ENCODE measurements at places on chromosomes 5 and 9.

DNA sequence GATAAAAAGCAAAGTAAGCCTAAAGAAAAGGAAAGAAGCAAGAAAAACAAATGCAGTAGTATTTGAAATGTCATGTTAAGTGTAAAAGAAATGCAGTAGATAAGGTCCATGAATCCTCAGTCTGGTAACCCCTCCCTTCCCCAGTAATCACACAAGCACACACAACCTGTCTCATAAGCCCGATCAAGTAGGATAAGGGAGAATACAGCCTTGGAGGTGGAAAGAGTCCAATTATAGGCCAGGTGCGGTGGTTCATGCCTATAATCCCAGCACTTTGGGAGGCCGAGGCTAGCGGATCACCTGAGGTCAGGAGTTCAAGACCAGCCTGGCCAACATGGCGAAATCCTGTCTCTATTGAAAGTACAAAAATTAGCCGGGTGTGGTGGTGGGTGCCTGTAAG lies 117.9 kb downstream of the GADD45G start:
- DNase-seq, result no peak

DNA sequence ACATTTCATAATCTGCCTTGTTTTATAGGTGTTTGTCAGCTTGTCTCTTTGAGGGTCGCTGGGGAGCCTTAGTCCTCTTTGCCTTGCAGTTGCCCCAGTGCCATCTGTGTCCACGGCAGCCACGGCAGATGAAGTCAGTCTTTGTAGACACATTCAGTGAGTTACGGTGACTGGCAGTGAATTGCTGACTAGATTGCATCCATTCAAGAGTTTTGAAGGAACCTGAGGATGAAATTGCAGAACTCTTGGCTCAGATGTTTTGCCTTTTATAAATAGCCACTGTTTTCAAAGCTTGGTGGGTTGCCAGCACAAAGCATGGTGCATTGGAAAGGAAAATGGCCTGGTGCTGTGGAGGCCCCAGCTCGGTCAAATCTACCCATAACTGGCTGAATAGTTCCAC lies 125.6 kb downstream of the TRIO start:
- DNase-seq, result no peak

- no peak for DNase-seq
These were observed 53.9 kb upstream of the TUT7 start for GRCh38 chr9:86408121-86408520.

DNA sequence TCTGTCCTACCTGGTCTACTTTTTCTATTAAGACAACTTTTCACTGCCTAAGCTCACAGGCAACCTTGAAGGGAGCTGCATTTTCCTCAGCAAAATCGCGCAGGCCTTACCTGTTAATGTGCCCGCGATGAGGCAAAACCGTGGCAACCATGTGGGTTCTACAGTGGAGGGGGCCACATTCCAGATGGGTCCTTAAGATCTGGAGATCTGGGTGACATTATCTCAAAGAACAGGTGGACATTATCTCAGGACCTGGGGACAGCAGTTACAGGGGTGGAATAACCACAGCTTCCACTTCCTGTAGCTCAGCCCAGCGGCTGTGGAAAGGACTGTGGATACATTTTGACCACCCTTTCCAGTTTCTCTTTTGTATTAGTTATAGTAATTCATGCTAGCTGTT lies 112.8 kb upstream of the PTCH1 start:
- DNase-seq, result no peak

DNA sequence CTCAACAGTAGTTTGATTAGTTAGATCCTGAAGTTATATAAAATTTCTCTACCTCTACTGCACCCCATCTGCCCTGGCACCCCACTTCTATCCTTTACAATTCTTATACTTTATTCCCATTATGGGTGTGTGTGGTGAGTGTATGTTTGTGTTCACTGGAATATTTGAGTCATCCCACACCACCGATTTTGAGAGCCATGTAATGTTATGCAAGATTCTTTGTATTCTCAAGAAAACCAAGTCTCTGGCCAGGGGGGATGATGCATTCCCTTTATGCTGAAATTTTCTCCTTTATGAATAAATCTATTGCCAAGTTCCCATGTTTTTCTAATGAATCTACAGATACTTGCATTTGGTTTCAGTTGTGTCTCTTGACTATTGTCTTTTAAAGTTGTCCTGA lies 266.8 kb downstream of the ARHGEF28 start:
- peak; percentile 83 for DNase-seq

- no peak for DNase-seq
These were observed 125.2 kb downstream of the SLIT3 start for GRCh38 chr5:169175733-169176132.

- DNase-seq, result no peak
These were observed 88.1 kb upstream of the TLE1 start for GRCh38 chr9:81777482-81777881.

- no peak for DNase-seq
These were observed 105.6 kb downstream of the VCAN start for GRCh38 chr5:83577036-83577636.

DNA sequence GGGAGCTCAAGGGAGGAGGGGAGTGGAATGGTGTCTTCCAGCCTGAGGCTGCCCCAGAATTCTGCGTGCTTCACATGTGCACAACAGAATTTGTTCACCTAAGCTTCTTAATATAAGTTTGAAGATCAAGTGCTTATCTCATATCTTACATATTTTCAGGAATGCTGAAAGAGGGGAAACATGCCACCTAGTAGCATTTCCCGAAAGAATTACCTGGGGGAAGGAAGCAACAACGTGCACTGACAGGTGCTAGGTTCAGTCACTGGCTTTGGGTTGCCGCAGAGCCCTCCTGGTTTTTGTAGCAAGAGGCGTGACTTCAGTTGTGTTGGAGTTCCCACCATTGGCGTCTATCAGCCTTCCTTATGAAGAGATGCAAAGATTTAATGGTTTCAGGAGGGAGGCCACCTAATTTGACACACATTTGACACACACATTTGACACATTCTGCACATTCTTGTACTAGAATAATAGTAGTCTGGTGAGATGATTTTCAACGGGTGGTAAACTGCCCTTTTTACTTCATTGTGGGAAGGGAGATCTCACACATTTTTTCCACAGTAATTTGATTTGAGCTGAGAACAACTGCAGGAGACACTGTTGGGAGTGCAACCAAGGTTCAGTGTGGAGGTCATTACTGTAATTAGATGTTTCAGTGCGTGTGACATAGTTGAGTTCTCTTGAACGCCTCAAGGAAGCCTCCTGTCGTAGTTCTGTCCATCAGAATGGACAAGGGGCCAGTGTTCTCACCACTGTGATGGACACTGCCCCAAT lies 481.3 kb downstream of the CCDC171 start:
- DNase-seq, result no peak

GRCh38 chr5:133373121-133373870 lies 239.0 kb downstream of the FSTL4 start:
- no peak for DNase-seq

DNA sequence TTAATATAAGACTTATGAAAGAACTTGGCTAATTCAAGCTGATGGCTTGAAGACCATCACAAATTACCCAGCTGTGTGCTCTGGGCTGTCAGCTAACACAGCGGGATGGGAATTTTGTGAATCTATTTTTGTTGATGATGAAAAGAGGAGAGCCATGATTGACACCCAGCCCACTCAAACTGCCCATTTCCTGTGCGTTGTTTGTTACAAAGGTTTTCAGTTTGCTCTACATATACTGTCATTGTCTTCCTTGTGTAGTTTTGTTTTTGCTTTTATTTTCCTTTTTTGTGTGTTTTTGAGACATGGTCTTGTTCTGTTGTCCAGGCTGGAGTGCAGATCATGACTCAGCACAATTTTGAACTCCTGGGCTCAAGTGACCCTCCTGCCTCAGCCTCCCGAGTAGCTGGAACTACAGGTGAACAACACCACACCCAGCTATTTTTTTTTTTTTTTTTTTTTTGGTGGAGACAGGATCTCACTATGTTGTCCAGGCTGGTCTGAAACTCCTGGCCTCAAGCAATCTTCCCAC lies 400.3 kb downstream of the ICE1 start:
- DNase-seq, result no peak

GRCh38 chr9:109742776-109743348 lies 37.1 kb upstream of the PALM2AKAP2 start:
- no peak for DNase-seq

DNA sequence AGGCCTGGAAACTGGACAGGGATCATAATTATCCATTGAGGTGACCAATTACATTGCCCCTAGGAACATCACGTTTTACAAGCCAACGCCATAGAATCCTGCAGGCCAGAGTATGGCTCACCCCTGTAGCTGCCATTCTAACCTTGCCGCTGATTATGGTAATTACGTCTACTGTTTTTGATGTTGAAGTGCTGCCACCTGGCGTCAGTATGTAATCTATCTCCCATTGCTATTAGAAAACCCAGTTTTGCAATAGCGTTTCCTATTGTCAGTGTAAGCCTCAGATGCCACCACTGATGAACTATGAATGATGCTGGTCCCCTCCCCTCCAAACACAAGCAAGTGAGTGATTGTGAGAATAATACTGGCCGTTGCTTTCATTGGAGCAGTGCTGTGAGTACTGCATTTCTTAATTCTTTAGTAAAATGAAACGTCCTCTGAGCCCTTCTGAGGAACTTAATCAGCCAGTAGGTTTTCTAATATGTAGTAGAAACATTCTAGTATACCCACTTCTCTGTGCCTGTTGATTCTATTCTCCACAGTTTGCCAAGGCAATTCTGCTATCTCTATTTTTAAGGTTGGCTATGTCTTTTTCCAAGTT lies 100.5 kb upstream of the NMUR2 start:
- DNase-seq, result peak; percentile 1

DNA sequence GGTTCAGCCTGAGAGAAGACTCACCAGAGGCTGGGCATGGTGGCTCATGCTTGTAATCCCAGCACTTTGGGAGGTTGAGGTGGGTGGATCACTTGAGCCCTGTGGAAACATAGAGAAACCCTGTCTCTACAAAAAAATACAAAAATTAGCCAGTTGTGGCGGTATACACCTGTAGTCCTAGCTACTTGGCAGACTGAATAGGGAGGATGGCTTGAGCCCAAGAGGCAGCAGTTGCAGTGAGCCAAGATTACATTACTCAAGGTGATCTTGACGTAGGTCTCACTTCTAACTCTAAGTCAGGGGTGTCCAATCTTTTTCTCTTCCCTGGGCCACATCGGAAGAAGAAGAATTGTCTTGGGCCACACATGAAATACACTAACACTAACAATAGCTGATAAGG lies 16.2 kb upstream of the ATP6V1G1 start:
- DNase-seq, result no peak

DNA sequence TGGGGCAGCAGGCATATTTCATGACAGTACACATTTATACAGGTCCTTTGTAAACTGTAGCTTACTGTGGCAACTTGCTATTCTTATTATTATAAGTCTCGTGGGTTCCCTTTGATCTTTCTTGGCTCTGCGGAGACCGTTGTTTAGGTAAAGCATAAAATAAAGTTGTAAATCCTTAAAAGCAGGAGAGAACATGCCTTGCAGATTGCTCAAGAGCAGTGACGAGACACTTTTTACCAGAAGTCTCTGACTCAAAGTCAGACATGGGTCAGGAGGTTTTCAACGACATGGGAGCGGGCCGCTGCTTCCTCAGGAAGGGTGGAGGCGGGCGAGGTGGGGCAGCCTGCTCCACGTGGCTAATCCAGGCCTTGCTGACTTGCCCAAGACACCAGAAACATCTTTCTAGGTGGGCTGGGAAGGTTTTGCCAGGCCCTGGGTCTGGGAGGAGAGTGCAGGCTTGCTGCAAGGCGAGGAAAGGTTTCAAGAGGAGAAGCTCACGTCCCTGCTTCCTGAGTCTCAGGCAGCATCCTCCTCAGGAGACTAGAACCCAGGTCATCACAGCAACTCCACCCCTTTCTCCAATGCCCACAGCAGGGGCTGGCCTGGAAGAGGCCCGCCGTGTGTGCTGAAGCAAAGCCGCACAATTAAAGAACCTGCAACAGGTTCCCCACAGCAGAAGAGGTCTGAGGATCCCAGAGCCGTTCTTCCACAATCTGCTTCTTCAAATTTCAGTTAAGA lies 6.5 kb downstream of the TBC1D2 start:
- no peak for DNase-seq

DNA sequence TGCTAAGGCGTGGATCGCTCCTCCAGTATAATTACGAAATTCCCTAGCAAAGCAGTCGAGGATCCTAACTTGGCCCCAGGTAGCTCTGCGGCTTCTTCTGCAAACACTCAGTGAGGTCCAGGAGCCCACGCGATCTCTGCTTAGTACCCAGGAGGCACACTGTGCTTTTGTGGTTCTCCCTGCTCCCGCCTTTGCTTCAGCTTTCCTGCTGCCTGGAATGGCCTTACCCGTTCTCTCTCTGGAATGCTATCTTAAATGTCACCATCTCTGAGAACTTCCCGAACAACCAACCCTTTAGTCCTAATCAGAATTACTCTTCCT lies 639 bp downstream of the INVS start:
- no peak for DNase-seq

DNA sequence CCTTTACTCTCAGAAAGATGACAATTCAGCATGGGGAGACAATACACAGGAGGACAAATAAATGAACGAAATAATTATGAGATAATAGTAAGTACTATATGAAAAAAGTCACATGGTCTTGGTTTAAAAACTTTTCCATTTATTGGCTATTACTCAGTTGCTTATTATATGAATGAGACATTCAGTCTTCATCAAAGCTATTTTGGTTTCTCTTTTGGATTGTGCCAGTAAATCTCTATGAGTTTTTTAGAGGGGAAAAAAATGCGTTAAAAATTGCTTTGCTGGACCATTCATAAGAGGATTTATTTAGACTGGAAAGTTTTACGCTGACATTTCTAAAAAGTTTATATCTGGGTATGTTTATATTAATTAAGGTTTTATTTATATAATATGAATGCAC lies 137.7 kb downstream of the AOPEP start:
- DNase-seq, result no peak

DNA sequence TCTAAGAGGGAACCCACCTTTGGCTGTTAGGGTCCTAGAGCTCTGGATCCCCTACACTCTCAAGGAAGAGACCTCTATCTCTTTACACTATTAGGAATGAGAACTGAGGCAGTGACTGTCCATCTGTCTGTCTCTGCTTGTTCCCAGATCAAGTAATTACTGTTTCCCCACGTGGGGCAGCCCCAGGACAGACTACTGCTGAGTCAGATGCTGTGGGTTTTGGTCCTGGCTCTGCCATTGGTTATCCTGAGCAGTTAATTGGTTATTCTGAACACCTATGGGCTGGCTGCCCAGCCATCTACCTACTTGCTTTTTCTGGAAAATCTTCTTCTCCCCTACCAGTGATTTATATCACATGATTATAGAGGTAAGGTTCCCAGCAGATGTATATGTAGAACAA lies 33.3 kb downstream of the FBXO10 start:
- no peak for DNase-seq

DNA sequence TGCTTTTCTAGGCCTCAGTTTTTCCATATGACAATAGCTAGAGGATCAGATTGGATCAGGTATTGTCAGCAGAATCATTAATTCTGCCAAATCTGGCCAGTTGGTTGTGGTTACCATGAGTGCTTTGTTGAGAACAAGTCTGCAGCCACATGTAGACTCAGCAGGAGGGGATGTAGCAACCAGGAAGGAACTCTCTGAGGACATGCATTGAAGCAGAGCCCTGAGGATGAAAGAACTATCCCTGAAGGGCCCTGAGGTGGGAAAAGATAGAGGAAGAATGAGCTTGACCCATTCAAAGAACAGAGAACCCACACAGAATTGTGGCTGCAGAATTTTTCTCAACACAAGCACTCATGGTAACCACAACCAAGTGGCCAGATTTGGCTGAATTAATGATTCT lies 60.1 kb upstream of the AFAP1L1 start:
- DNase-seq, result no peak

GRCh38 chr9:122332083-122332482 lies 38.7 kb upstream of the PTGS1 start:
- no peak for DNase-seq

- no peak for DNase-seq
These were observed 26.9 kb upstream of the NPR3 start for GRCh38 chr5:32684260-32684659.

All from fibroblast of skin of left biceps (primary cell).